NCI-H524 treated with DMSO at 0.1 percent for 48 hours (cell line): ENCODE measurements at places on chromosomes 3 and 15.

DNA sequence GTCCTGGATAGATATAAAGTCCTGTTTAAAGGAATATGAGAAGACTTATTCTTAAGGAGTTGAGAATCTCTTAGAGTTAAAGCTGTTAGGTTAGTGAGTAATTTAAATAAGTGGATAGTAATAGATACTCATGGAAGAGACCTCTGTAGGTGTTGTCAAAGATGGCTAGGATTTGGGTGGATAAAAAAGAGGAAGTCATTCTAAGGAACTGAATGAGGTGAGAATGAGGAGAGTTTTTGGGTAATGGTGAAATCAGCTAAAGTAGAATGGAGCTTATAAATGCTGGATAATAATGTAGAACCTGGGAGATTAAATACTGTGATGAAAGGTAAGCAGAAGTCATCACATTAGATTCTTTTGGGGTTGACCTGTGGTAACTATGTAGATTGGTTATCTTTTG lies 8.1 kb downstream of the ARIH1 start:
- DNase-seq = no peak

GRCh38 chr15:101660005-101660404 lies 7.8 kb upstream of the TM2D3 start:
- DNase-seq = no peak

- DNase-seq = no peak
Measured at GRCh38 chr3:147304756-147305155, 101.6 kb downstream of the ZIC4 start.

GRCh38 chr3:130621824-130622223 lies 104.8 kb downstream of the COL6A6 start:
- DNase-seq = no peak

- DNase-seq = no peak
Measured at GRCh38 chr3:64388886-64389285, 163.6 kb upstream of the PRICKLE2 start.

GRCh38 chr15:80831192-80831591 lies 52.0 kb downstream of the CEMIP start:
- no peak for DNase-seq

DNA sequence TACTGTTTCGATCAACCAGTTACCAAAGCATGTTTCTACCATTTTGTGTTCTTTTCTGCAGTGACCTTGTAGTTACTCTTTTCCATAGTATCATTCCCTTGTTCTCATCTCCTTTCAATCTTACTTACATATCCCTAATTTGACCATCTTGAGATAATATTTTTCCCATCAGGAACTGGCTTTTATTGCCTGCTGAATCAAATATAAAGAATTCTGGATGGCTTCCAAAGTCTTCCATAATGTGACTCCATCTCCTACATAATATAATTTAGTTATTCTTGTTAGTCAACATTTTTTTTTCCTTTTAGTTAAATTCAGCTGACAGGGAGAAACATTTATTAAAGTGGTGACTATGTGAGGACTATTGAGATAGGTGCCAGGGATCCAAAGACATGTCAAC lies 7.0 kb downstream of the USP8 start:
- no peak for DNase-seq

DNA sequence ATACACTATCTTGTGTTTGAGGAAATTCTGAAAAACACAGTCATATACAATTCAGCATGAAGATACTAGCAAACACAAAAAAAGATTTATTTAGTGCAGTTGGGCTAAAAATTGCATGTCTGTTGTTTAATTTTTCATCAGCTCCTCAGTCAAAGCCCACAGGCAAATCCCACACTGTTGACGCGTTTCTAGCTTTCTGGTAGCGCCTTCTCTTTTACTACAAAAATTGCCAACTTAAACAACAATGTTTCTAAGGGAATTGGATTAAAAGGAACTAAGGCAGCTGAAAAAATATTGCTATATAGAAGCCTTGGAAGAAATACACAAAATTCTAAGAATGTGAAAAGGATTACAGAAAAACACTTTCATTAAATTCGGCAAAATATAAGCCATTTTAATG lies 196.7 kb upstream of the P2RY1 start:
- DNase-seq = no peak

DNA sequence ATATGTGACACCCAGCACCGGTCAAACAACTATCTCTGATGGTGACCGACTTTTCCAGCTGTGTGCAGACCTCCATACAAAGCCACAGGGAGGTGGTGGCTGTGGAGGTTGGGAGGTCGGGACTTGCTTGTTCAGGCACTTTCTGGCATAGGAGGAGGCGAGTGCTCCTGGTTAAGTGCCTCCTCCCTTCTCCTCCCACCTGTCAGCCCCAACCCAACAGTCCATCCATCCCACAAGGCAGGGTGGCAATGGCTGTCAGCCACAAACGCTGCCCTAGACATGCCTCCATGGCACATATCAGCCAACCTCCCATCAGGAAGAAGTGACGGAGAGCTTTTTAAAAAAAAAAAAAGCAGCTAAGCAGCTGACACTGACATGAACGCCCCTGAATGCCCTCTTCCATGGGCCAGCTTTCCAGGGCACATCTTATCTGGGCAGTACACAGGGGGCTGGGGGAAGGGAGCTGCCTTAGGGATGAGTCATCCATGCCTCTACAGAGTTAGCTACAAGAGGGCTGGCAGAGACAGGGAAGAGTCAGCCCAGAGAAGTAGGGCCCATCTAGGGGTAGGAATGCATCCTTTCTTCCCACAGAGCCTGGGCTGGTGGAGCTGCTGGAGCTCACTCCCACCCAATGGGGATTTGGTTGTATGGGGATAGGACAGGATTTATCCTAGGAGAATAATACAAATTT lies 41.2 kb downstream of the CCDC12 start:
- no peak for DNase-seq

DNA sequence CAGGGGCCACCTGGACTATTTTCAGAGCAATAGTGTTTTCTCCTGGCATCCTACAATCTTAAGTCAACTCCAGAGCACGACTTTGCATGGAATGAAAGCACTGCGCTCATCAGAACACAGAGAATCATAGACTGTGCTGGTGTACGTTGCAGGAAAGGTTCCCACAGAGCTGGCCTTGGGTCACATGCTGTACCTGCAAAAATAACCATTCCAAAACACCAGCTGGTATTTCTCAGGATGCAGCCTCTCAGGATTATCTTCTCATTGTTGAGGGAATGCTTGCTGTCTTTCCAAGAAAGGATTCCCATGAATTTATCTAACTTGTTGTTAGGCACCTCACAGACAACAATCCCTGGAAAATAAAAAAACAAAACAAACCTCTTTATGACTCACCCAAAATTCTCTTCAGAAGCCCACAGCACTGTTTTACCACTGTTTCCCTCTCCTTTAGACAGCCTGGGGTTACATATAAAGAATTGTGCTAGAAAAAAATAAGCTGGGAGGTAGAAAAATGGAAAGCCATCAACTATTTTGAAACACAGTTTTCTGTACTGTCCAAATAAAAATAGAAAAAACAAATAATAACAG lies 131.7 kb downstream of the ATP8B4 start:
- no peak for DNase-seq

DNA sequence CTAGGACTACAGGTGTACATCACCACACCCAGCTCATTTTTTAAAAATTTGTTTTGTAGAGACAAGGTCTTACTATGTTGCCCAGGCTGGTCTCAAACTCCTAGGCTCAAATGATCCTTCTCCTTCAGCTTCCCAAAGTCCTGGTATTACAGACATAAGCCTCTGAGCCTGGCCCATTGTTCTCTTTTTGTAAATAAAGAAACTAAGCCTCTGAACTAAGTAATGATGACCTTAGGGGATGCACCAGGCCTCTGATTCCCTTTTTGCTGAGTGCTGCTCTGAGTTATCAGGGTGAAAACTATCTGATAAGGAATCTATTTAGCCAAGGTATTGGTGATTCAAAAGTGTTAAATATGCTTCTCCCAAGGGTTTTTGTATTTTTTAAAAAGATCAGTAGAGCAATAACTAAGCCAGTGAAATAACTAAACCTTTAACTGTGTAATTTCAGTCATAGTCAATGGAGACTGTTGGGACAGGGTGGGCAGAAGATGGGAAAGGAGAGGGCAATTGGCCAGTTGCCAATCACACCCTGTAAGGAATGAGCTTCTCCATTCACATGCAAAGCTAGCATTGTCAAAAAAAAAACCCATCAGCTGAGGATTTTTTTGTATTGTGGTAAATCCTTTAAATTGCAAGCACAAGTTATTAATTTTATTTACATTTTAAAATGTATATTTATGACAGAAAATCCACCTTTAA lies 194.8 kb upstream of the PFN2 start:
- no peak for DNase-seq

GRCh38 chr3:100006570-100007271 lies 107.6 kb downstream of the FILIP1L start:
- DNase-seq = no peak

DNA sequence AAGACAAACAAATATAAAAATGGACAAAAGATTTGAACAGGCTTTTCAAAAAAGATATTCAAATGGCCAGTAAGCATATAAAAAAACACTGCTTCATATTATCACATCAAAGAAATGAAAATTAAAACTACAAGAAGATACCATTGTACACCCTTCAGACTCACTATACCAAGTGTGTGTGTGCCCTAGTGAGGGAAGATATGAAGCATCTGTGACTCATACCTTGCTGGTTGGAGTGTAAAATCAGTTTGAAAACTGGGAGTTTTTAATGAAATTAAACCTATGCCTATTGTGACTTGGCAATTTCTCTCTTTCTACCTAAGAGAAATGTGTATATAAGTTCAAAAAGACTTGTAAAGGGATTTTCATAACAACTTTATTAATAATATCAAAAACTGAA lies 23.5 kb upstream of the SLC15A2 start:
- DNase-seq = no peak

- no peak for DNase-seq
Measured at GRCh38 chr3:156685198-156685597, 10.8 kb downstream of the TIPARP start.

DNA sequence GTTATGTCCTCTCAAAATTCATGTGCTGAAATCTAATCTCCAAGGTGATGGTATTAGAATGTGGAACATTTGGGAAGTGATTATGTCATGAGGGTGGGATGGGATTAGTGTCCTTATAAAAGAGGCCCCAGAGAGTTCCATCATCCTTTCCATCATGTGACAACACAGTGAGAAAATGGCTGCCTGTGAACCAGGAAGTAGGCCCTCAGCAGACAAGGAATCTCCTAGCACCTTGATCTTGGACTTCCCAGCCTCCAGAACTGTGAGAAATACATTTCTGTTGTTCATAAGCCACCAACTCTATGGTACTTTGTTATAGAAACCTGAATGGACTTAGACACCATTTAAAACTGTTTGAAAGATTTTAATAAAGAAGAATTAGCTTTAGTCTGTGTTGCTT lies 20.8 kb downstream of the SUCNR1 start:
- DNase-seq = no peak

GRCh38 chr3:14042680-14043079 lies 82.0 kb downstream of the CHCHD4 start:
- no peak for DNase-seq

GRCh38 chr15:52100807-52101442 lies 11.7 kb downstream of the BCL2L10 start:
- DNase-seq = no peak

GRCh38 chr15:93706495-93707292 lies 524.7 kb upstream of the MCTP2 start:
- DNase-seq = no peak

DNA sequence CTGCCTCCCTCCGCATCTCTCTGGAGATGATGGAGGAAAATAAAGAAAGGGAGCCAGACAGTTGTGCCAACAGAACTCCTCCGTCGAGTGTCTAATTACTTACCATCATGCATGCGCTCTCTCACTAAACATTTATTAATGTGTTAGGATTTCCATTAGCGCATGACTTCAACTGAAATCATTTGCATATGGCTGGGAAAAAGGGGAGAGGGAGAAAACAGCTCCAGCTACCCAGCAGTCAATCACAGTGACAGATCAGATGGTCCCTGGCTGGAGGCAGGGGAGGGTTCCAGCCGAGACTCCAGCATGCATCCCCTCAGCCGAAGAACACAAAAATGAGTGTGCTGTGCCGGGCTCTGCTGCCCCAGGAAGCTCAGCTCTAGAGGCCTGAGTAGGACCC lies 6.8 kb upstream of the RHO start:
- no peak for DNase-seq

DNA sequence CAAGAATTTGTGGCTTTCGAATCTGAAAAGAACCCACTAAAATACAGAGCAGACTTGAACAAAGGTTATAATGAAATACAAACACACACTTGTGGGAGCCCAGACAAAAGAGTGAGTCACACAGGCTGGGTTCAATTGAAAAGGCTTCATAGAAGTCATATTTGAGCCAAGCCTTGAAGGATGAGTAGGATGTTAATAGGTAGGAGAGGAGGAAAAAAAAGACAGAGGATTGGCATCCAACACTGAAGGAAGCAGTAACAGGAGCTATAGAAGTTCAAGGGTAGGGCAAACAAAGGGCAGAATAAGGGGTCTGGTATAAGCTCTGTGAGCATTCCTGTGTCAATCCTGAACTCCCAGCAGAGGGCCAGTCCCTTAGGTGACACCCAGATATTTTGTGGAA lies 325.4 kb downstream of the FOXP1 start:
- DNase-seq = no peak

- DNase-seq = no peak
Measured at GRCh38 chr3:78086150-78086549, 1046.3 kb downstream of the ROBO2 start.

GRCh38 chr15:74383695-74384565 lies 16.5 kb upstream of the CYP11A1 start:
- no peak for DNase-seq

DNA sequence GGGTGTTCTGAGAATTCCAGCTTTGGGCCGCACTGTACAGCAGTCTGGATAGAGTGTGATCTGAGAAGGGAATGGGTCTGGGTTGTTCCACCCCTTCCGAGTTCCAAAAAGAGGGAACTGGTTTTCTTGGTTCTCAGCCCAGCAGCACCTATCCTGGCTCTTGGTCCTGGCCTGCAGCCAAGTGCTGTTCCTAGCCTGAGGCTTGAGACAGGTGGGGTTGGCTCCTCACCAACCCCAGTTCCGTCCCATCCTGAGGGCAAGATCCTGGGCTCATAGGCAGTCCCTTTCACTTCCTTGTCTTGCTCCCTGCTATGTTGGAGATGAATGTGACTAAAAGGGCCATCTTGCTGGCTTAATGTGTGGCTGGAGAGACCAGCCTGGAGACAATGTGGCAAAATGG lies 15.2 kb downstream of the IVD start:
- no peak for DNase-seq

- DNase-seq = no peak
Measured at GRCh38 chr3:13501056-13501455, 20.9 kb downstream of the HDAC11 start.

DNA sequence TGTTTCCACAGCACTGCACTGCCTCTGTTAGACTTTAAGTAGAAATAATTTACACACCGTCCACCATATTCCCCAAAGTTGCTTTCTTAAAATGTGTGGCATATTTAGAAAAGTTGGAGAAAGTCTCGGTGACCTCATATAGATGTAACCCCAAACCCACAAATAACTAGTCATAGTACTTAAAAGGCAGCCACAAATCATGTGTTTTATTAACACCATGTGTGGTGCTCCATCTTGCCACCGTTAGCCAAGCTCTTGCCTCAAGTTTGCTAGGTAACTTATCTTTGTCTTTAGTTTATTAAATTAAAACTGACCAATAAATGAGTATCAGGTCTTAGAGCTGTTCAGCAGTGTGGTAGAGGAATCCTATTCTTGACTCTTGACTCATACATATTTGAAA lies 257.9 kb downstream of the UBE2E2 start:
- no peak for DNase-seq
